ENCODE measurements at places on chromosomes 5 and 9.

DNA sequence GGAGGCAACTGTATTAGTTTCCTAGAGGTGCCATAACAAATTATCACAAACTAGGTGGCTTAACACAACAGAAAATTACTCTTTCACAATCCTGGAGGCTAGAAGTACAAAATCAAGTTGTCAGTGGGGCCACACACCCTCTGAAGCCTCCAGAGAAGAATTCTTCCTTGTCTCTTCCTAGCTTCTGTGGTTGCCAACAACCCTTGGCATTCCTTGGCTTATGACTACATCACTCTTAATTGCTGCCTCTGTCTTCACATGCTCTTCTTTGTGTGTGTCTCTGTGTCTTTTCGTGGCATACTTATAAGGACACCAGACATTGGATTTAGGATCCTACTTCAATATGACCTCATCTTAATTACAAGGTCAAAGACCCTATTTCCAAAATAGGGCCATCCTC lies 327.5 kb downstream of the CHSY3 start:
- no peak for DNase-seq

DNA sequence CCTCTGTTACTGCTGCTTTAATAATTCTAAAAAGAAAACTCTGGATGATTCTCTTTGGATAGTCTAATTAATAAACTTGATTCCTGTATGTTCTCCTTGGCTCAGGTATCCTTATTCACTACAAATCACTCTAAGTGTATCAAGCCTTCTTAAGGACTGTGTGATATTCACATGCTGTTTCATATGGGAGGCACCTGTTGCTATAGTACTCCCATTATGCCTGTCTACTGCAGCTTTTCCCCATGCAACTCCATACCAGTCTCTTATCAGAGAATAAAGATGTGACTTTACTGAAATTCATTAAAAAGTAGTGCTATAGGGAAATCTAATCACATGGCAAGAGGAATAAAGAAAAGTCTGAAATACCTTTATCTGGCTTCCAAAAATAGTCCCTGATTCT lies 14.7 kb downstream of the BRD8 start:
- no peak for DNase-seq

- DNase-seq: no peak
Measured at GRCh38 chr5:172395483-172395882, 58.8 kb downstream of the SH3PXD2B start.

GRCh38 chr5:140342287-140342686 lies 4.1 kb downstream of the HBEGF start:
- DNase-seq: no peak

- no peak for DNase-seq
Measured at GRCh38 chr5:164597293-164597900, 1092.0 kb downstream of the MAT2B start.

GRCh38 chr9:116643691-116644090 lies 43.4 kb upstream of the TRIM32 start:
- no peak for DNase-seq

GRCh38 chr5:179612577-179613459 lies 10.7 kb downstream of the HNRNPH1 start:
- no peak for DNase-seq

GRCh38 chr9:89189215-89189614 lies 10.6 kb upstream of the SHC3 start:
- no peak for DNase-seq

- DNase-seq: no peak
Measured at GRCh38 chr5:10339058-10339811, 14.3 kb upstream of the MARCHF6 start.

DNA sequence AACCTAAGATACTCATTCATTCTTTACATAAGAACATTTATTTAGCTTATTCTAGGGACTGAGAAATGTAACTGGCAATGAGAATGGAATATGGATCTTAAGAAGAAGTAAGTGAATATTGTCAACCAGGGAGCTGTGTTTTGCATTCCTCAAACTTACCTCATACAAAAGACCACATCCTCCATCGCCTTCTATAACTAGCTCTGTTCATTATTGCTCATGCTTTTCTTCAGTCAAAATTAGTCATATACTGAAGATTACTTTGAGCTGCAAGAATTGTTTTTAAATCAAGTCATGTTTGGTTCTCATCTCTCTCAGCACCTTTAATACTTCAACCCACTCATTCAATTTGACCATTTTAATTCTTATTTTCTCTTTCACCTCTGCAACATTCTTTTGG lies 140.3 kb upstream of the RASA1 start:
- DNase-seq: no peak

DNA sequence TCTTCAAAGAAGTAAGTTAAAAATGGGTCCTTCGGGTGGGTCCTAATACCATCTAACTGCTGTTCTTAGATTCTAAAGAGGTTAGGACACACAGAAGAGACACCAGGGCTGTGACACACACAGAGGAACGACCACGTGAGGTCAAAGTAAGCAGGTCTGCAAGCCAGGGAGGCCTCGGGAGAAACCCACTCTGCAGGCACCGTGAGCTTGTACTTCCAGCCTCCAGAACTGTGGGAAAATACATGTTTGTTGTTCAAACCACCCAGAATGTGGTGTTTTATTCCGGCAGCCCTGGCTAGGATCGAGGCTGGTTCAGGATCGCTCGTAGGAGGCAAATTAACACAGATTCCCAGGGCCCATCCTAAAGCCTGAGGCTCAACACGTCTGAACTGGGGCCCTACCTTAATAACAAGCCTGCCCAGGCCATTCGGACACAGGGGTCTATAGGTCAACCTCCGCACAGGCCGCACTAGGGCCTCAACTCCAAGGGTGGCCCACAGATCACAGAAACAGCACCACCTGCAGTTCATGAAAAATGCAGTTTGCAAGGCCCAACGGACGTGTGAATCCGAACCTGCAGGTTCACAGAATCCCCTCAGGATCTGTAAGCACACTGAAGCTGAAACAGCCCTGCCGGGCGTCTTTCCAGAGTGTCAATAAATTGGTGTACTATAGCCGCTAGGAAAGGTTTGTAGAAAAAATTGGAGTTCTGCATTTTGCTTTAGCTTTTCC lies 7.1 kb downstream of the MED10 start:
- no peak for DNase-seq

All from chondrocyte (in vitro differentiated cells).